ENCODE measurements at places on chromosomes 12 and 14. TPM values are rescaled to one million over a fixed set of nuclear protein-coding genes. Genes with fewer than 3 reads are reported as not detected.

DNA sequence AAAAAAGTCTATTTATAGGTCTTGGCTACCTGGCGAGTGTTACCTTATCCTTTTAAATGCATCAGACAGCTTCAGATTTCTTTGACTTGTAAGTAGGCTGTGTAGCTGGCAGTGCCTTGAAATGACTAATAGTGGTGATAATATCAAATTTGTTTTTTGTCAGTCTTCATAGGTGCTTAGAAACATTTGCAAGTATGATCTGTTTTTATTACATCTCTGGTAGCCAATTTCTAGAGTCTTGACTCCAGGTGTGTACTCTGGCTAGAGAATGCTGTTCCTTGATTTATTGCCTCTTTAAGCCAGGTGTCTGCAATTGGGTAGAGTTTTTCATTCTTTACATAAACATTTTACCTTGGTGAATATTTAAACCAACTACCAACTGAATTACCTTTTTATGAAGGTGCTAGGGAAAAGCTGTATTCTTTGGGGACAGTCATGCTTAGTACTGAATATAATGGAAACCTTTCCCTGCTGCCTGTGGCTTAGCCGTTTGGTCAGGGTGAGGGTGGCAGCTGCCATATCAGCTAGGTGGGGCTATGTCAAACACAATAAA, 32.6 kb downstream of the MLXIP start:
- H3K27me3 ChIP-seq: no peaks in the 10 kb centered on the region
- DNase-seq: no peak

DNA sequence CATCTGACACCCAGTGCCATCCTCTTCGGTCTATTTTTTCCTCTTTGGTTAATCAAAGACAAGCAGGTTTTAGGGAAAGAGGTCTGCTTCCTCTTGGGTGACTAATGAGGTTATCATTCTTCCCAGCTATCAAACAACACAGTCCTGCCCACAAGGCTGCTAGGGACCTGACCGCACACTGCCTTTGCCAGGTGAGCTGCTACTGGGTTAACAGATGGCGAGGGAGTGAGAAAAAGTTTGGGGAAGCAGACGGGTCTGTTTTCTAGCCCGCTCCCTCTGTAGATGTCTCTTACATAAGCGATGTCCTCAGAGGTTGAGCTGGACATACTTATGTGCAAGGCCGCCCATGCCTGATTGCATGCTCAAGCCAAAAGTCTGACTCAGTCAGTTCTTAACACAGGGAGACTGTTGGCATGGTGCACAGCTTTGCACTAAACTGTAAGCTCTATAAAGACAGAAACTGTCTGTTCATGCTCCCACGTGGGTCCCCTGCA, 94.1 kb downstream of the SLC15A4 start:
- peaks cover 13% of the 10 kb centered on the region for H3K27me3 ChIP-seq
- DNase-seq: peak; percentile 43
- H3K4me3 ChIP-seq: peak overlapping the region; percentile 5
- H3K36me3 ChIP-seq: peaks cover 4% of the 10 kb centered on the region

DNA sequence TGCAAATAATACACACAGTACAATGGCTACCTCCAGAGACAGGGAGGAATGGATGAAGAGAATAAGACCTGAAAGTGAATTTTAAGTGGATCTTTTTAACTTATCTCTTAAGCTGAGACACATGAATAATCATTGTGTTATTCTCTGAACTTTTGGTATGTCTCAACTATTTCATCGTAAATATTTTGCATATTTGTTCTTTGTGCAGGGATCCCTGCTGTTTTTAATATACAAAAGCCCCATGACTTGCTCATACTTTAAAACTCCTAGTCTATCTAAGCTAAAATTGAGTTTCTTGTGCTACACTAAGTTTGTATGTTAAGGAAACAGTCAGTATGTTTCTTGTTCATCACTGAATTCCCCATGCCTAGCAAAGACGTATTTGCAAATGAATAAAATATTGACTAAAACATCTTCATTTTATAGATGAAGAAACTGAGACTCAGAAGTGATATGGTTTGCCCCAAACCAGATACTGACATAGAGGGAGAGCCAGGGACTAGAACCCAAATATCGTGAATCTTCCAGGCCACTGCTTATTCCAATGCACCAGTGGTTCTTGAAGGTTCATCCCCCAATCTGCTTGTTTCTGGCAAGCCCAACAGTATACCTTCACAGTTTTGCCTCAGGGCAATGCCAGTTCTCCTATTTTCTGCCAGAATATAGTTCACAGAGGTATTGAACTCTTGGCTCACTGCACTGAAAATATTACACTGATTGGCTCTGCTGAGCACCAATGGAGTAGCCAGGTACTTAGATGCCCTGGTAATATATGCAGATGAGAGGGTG, 356.9 kb downstream of the MED13L start:
- no peak overlapping the region for H3K4me3 ChIP-seq
- H3K4me1 ChIP-seq: no peaks in the 10 kb centered on the region
- H3K36me3 ChIP-seq: no peaks in the 10 kb centered on the region
- H3K27ac ChIP-seq: no peak overlapping the region
- H3K27me3 ChIP-seq: peaks cover 75% of the 10 kb centered on the region

The CCDC38 gene
- total RNA-seq: not detected

GRCh38 chr14:39395555-39396254, 36.5 kb downstream of the FBXO33 start:
- no peak overlapping the region for H3K27ac ChIP-seq
- no peaks in the 10 kb centered on the region for H3K36me3 ChIP-seq
- H3K4me3 ChIP-seq: no peak overlapping the region
- no peak for DNase-seq

The TBC1D30 gene
- 29.4 TPM for total RNA-seq

The ASB2 gene
- 0.19 TPM for total RNA-seq

DNA sequence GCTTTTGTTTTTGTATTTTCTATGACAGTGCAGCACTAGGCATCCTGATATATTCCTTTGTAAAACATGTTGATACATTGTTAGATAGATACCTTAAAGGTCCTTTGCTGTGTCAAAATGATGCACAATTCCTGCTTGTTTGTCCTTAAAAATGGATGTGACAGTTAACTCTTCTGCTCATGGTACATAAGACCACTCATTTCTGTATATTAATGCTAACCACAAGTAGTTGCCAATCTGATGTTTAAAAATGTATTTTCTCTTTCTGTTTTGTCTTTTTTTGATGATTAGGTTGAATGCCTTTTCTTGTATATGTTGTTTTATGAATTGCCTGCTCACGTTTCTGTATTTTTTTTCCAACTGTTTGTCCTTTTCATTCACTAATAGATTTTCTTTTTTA, 35.1 kb downstream of the ATF7IP start:
- H3K27me3 ChIP-seq: no peaks in the 10 kb centered on the region
- H3K27ac ChIP-seq: peak overlapping the region; percentile 20
- H3K4me3 ChIP-seq: peak overlapping the region; percentile 12
- DNase-seq: no peak
- peaks cover 61% of the 10 kb centered on the region for H3K4me1 ChIP-seq
- H3K36me3 ChIP-seq: peaks cover 14% of the 10 kb centered on the region

GRCh38 chr14:68349900-68350629, 442.8 kb downstream of the ZFP36L1 start:
- DNase-seq: no peak
- no peak overlapping the region for H3K4me3 ChIP-seq
- H3K4me1 ChIP-seq: no peaks in the 10 kb centered on the region
- no peaks in the 10 kb centered on the region for H3K36me3 ChIP-seq
- no peak overlapping the region for H3K27ac ChIP-seq

DNA sequence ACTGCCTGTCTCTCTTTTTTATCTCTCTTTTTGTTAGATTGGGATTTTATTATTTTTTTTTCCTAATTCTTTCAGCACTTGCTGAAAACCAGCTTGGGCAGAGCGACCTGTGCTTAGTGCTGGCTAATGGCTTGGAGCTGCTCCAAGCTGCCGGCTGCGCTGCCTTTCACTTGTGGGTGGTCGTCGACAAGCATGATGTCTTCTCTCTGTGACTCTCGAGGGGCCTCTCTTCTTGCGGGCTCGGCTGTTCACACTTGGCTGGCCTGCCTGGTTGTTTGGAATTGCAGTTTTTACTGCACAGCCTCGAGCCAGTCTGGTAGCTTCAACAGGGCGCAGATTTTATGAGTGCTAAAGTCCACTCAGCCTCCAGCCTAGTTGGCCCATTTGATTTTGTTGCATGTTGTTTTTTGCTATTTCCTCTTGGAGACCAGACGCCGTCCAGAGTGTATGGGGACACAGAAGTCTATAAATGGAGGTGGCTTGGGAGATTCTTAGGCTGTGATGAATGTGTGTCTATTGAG, 18.6 kb downstream of the TPCN1 start:
- DNase-seq: no peak
- H3K27me3 ChIP-seq: no peaks in the 10 kb centered on the region
- peak overlapping the region; percentile 16 for H3K4me3 ChIP-seq
- peak overlapping the region; percentile 90 for H3K27ac ChIP-seq
- peaks cover 98% of the 10 kb centered on the region for H3K4me1 ChIP-seq

DNA sequence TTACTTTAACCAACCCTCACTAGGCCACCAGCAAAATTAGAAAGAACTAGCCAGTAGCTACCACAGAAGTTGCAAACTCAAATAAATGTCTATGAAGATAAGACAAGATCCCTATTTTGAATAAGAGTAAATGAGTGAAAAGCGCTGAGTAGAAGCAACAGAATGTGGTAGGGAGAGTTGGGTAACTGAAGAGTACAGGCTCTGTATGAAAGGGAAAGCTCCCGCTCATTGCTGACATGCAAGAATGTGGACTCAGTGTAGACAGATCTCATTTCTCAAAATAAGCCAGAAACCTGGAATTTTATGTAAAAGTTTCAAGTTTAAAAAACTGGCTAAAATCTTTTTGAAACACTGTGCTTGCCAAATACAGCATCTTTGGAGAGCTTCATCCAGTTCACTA, 63.9 kb downstream of the NAV3 start:
- DNase-seq: no peak
- no peak overlapping the region for H3K27ac ChIP-seq
- H3K4me1 ChIP-seq: peaks cover 32% of the 10 kb centered on the region
- no peaks in the 10 kb centered on the region for H3K27me3 ChIP-seq
- peaks cover 6% of the 10 kb centered on the region for H3K36me3 ChIP-seq
- H3K4me3 ChIP-seq: no peak overlapping the region

The CCNT1 gene
- total RNA-seq: 34.7 TPM

GRCh38 chr14:68014771-68015170, 195.2 kb downstream of the RAD51B start:
- H3K27me3 ChIP-seq: no peaks in the 10 kb centered on the region
- no peaks in the 10 kb centered on the region for H3K36me3 ChIP-seq
- no peak for DNase-seq
- H3K4me1 ChIP-seq: no peaks in the 10 kb centered on the region
- H3K27ac ChIP-seq: no peak overlapping the region

DNA sequence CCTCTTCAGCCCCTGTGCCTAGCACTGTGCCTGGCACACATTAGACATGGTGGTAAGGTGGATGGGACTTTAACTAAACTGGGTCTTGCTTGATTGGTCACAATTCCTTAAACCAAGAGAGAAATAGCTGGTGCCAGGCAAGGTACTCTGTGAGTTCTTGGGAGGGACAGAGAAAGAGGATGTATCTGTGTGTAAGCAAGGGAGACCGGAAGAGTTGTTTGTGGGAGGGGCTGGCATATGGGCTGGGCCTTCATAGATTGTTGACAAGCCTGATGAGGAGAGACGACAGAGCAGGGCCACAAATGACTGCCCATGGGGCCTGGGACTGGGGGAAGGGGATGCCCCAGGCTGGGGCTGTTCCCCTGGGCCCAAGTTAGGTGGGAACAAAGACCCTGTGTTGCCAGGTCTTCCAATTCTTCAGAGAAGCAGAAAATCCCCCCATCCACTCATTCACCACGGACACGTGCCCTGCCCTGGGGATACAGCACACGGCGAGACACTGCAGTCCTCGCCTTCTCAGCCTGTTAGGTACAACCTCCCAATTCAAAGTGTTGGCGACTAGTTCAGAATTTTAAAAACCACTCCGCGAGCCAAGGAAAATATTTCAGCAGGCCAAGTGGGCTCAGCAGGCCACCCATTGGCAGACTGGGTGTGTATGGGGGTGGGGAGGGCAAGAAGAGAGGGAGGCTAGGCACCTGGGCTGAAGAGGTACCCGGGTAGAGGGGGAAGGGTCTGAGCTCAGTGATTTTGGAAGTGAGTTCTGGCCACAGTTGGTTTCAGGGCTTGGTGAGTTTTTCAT, 11.4 kb upstream of the CYP46A1 start:
- H3K4me1 ChIP-seq: no peaks in the 10 kb centered on the region
- no peak for DNase-seq
- H3K4me3 ChIP-seq: no peak overlapping the region
- no peak overlapping the region for H3K27ac ChIP-seq
- H3K27me3 ChIP-seq: peaks cover 45% of the 10 kb centered on the region

- peaks cover 22% of the 10 kb centered on the region for H3K36me3 ChIP-seq
- DNase-seq: no peak
- no peaks in the 10 kb centered on the region for H3K27me3 ChIP-seq
- H3K27ac ChIP-seq: no peak overlapping the region
- H3K4me3 ChIP-seq: no peak overlapping the region
These were observed 34.9 kb downstream of the AEBP2 start for GRCh38 chr12:19474147-19474546.

The TC2N gene
- total RNA-seq: 86.6 TPM

- H3K27me3 ChIP-seq: no peaks in the 10 kb centered on the region
- H3K27ac ChIP-seq: no peak overlapping the region
- no peak for DNase-seq
- H3K4me3 ChIP-seq: no peak overlapping the region
These were observed 25.0 kb downstream of the A2ML1 start for GRCh38 chr12:8847435-8847834.

The PRICKLE1 gene
- 7.0 TPM for total RNA-seq

The SPX gene
- total RNA-seq: not detected

The DBX2 gene
- not detected for total RNA-seq

The BORCS5 gene
- total RNA-seq: 9.3 TPM

The PUS7L gene
- 10.2 TPM for total RNA-seq

DNA sequence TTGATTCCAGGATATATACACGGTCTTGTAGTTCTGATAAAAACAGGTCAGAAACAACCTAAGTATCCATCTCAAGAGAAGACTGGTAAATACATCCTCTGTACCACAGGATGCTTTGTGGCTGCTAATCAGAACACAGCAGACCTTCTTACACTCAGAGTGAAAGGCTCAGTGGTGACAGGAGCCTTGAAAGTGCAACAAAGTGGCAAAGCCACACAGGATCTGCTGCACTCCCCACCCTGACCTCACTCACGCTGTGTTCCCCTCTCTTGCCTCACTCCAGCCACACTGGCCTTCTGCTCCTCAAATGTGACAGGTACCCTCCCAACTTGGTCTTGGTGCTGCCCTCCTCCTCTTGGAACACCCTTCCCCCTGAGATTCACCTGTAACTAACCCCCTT, 98.1 kb upstream of the GRIP1 start:
- no peak overlapping the region for H3K27ac ChIP-seq
- no peak for DNase-seq
- peaks cover 22% of the 10 kb centered on the region for H3K4me1 ChIP-seq
- no peaks in the 10 kb centered on the region for H3K27me3 ChIP-seq

- H3K27me3 ChIP-seq: no peaks in the 10 kb centered on the region
- no peak overlapping the region for H3K27ac ChIP-seq
- peaks cover 10% of the 10 kb centered on the region for H3K4me1 ChIP-seq
- peaks cover 5% of the 10 kb centered on the region for H3K36me3 ChIP-seq
- peak; percentile 56 for DNase-seq
These were observed 56.2 kb downstream of the CCNK start for GRCh38 chr14:99537399-99537798.

The RPS6KA5 gene
- total RNA-seq: 10.3 TPM

The CBLN3 gene
- 1.7 TPM for total RNA-seq

GRCh38 chr12:125340791-125341190, 275.6 kb downstream of the AACS start:
- H3K27me3 ChIP-seq: peaks cover 84% of the 10 kb centered on the region
- no peaks in the 10 kb centered on the region for H3K36me3 ChIP-seq
- no peak overlapping the region for H3K4me3 ChIP-seq
- no peaks in the 10 kb centered on the region for H3K4me1 ChIP-seq
- DNase-seq: peak; percentile 8

GRCh38 chr12:40015881-40016280, 90.0 kb downstream of the SLC2A13 start:
- no peak for DNase-seq
- H3K27me3 ChIP-seq: no peaks in the 10 kb centered on the region
